Left renal pelvis (tissue), 4 donors: ENCODE measurements at places on chromosomes 6 and 20.
A peak's percentile ranks its signal among the peaks of the same experiment; 100 is the strongest.

GRCh38 chr6:125044667-125045066, 82.4 kb downstream of the RNF217 start:
- DNase-seq, result no peak

DNA sequence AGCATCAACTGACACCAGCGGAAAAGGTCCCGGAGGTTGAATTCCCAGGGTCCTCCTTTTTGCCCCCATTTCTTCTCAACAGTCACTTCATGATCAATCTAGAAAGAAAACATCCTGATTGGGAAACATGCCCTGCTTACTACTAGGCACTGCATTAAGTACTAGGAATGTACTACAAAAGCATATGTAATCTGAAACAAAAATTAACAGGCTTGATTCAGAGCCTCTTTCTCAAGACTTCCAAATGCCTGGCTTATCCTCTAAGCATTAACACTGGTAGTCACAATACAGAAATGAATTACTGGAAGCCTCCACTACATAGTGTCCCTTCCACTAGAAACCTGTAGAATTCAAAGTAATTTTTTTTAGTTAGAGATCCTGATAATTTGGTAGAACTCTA, 84.5 kb upstream of the LYRM2 start:
- no peak for DNase-seq

DNA sequence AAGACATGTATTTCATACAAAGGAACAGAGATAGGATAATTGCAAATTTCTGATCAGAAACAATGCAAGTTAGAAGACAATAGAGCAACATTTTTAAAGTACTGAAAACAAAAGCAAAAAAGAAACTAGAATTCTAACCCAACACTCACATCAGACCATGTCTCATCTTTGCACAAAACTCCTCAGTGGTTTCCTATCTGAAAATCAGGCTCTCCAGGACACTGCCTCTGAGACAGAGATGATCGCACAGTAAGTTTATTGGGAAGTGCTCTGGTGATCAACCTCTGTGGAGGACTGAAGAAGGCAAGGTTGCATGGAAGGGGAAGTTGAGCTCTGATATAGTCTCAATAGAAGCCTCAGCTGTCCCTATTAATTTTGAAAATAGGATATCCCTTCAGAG, 2.3 kb upstream of the TTBK1 start:
- DNase-seq, result no peak

- no peak for DNase-seq
These were observed 136.3 kb upstream of the NEDD9 start for GRCh38 chr6:11368760-11369159.

DNA sequence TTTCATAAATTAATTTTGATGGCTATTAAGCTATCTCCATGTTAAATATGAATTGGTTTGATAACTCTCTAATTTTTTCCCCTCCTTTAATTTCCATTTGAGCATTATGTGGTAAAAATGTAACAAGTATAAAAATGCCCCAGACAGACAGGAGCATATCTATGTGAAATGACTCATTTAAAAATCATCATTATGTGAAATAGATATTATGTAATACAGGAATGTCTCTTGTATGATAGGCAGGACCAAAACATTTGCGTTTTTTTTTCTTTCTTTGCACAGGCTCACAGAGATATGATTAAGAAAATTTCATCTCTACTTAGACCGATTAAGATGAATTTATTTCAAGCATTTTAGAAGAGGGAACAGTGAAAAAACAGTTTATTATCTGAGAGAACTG, 95.8 kb downstream of the AKAP7 start:
- DNase-seq, result no peak

DNA sequence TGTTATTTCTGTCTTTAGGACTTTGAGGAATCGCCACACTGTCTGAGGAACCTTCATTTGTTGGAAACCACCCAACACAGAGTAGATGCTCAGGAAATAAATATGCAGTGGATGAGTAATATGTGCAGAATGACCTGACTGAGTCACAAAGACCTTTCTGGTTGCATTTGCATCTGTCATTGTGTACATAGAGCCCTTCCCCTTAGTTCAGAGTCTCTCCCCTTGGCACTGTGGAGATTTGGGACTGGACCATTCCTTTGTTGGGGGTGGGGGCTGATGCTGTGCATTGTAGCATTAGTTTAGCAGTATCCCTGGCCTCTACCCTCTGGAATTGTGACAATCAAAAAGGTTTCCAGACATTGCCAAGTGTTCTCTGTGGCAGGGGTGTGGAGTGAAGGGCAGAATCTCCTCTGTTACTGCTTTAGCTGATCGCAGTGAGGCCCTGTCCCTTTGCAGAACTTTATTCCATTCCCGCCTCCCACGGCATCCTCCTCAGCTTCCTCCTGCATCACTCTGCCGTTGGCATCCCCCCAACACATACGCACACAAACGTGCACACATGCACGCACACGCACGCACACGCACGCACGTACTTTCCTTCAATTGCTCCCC, 64.5 kb downstream of the EYA2 start:
- DNase-seq, result no peak

GRCh38 chr6:128062882-128063603, 162.2 kb upstream of the THEMIS start:
- no peak for DNase-seq

DNA sequence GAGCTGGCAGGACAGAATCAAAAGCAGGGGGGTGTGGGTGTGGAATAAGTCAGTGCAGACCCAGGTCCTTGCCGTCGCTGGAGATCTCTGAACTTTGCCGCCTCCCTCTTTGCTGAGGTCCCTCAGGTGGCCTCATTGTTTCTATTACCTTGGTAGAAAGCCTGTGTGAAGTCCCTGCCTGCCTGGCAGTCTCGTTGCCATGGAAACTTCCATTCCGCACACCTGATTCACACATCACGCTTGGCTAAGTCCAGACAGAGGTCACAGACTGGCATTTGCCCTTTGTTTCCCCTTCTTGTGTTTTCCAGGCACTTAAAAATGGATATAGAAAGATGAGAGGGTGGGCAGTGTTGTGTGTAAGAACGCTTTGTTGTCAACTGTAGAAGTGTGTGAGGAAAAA, 260.6 kb downstream of the PRL start:
- DNase-seq, result peak; percentile 70

DNA sequence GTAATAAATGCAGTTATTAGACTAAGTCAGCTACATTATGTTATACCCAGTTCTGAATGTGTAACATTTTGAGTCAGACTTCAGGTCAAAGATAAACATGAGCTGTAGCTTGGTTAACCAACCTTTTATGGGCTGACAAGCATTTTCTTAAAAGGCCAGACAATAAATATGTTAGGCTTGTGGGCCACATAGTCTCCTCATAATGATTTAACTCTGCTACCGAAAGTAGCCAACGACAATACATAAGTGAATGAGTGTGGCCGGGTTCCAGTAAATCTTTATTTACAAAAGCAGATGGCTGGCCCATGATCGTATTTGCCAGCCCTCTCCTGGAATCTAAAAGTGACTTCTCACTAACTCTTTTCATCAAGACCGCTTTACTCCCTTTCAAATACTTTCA, 49.9 kb downstream of the ATG5 start:
- DNase-seq, result no peak

DNA sequence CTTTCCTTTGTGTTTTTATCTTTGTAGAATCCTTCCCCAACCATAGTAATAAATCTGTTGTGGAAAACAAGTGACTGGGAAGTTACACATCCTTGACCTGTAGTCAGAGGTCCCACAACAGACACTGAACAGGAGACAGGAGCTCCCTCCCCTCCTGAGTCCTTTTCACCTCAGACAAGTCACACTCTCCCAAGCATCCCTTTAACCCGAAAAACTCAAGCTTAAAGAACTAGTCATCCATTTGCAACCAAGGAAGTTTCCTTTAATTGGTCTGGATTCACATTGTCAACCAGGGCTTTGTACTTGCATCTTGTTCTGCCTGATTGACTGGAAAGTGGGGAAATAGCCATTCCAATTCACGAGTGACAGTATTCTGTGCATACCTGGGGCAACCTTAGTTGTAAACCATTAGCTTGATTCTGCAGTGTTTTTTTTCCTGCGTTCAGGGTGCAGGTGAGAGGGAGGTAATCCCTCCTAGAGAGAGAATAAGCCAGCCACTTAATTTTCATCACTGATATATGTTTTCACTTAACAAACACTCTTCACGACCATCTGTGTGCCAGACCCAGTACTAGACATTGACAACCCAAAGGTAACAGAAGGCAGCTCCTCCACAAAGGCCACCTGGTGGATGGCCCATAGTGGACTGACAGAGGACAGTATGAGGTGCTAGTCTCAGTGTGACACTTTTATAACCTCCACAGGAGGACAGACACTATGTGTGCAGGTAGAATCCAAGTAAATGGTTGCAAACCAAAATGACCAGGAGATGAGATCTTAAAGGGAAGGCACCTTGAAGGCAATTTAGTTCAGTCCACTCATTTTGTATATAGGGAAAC, 112.4 kb downstream of the SLX4IP start:
- DNase-seq, result no peak

DNA sequence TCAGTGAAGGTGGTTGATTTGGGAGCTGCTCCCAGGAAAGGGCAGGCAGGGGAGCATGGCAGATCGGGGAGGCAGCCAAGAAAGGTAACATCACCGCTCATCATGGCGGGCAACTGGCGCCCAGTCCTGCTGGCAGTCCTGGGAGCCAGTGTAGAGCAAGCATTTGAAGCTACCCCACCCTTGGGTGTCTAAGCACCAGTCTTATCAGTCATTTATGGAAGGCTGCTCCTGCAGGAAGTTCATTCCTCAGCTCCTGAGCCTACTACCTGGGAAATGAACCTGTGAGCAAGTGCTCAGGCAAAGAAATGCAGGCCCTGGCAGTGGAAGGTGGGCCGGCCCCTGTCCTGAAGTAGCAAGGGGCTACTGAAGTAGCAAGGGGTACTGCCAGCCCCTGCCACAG, 41.5 kb downstream of the BANF2 start:
- DNase-seq, result no peak

DNA sequence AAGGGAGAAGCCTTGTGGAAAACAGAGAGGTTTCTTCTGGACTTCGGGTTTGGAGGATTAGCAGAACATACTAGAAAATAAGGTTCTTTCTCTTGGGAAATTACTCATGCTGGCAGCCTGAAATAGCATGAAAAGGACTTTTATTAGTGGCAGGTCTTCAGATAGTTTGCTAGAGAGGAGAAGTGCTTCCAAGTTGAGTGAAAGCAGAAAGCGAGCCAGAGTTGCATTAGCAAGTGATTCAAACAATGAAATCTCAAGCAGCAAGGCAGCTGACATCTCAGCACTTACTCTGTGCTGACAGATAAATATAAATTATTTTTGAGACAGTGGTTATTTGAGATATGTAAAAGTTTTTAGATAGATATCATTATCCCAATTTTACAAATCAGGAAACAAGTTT, 91.9 kb downstream of the PLCB4 start:
- no peak for DNase-seq

DNA sequence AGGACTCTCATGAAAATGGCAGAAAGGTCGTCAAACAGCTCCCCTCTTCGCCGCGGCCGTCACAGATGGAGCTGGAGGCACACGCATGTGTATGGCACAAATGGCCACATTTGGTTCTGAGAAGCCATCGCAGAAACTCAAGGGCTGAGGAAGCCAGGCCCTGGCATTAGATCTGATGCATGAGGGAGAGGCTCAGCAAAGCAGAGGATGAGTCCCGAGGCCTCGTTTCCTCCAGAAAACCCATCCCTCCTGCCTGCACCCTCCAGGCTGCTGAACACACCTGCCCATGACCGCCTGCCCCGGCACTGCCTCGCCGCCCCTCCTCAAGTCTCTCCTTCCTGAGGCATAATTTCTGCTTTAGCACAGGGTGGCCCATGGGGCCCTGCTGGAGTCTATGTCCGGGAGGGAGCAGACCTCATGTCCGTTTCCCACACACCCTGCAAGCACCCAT, 240.3 kb downstream of the DLL1 start:
- DNase-seq, result no peak

DNA sequence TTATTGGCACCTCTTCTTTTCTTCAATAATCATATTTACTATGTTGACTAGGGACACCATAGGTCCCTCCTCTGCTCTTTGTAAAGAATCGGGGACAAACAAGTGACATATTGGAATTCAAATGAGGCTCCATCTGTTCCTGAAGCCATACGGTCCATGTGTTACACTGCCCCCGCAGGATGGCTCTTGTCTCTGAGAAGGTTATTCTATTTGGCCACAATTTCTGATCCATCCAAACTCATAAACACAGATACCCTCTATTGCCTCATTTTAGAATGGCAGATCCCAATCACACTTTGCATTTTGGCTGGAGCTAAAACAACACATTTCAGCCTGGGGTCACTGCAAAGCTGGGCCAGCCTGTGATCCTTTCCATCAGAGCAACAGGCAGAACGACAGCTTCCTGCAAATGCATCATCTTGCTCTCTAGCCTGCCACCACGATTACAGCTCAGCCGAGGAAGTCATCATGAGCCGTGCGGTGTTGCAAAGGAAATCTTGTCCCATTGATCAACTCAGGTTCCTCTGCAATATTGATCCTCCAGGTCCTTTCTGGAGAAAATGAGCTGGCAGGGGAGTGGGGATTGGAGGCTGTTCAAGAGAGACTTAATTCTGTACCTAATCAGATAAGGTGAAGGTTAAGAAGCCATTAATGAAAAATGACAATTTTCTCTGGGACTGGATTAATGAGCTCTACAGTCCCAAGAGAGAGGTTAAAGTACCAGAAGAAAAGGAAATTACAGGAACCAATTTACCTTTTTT, 73.1 kb downstream of the AGPAT4 start:
- no peak for DNase-seq

DNA sequence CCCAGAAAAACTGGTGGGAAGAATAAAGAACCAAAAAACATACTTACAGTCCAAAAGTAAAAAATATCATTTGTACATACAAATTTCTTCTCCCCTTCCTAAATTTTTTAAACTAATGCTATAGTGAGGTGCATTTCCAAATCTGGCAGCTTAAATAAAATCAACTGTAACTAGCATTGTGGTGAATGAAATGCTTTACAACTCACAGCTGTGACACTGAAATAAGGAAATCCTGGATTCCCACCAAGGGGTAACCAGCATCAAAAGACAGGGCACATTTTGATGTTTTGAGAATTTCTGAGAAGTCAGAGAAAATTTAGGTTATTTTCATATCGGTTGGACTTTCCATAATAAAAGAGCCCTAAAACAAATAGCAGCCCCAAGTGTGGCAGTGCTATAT, 27.3 kb downstream of the BACH2 start:
- DNase-seq, result no peak

DNA sequence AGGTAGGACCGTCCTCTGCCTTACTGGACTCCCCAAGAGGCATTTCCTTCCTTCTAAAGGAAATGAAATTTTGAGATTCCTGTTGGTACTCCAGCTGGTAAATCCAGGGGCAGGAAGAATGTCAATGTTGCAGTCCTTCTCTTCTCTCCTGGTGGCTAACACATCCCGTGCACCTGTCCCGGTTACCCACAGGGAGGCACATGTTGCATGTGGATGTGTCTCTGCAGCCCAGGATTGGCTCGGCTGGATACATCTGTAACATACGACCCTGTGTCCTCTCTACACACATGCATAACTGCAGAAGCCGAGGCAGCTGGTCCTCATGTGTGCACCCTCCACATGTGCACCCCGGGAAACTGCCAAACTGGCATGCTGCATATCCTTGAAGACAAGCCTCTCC, 1.3 kb upstream of the LRFN2 start:
- no peak for DNase-seq

GRCh38 chr20:34215711-34216381, 25.4 kb upstream of the ASIP start:
- peak; percentile 55 for DNase-seq
